ENCODE measurements at places on chromosomes 6 and 20.

DNA sequence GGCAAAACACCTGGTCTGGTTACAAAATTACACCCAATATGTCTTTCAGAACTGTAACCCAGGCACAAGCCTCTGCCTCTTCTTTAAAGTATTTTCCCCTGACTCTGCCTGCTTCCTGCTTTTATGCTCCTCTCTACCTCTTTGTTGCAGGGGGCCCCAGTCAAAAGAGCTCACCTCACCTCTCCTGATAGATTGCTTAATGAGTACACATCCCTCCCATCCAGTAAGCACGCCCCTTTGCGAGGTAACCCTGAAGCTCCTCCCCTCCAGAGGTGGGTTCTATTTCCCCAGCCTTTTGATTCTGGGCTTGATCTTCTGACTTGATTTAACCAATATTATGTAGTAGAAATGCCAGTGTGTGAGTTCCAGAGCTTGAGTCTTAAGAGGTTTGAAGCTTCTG is 56.6 kb upstream of the EYA2 start:
- DNase-seq = no peak

DNA sequence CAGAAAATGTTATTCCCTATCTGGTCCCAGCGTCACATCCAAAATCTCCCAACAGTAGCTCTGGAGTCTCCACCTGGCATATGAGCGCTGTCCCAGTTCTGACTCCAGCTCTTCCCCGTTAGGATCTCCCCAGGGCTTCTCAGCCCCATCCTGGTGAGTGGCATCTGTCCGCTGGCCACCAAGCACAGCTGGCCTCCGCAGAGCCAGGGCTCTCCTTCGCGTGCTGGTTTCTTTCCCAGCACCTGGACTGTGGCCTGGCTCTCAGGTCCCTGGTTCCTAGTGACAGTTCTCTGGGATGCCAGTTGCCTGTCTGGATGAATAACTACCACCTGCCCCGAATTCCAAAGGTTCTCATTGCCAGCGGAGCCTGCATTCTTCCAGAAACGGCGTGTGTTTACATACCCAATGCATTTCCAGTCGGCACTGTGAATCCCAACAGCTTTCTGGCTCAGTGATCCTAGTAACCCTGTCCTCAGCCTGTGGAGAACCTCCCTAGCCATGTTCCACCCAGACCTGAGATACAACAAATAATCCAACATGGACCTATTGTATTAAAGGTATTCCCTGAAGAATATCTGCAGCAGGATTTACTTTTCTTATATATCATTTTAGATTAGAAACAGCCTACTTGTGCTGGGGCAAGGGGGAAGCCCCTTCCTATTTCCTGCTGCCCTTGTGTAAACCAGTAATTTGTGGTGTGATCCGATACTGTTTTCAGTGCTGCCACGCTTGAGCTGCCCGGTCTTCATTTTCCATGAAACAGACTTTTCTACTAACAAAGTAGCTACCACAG is 69.9 kb upstream of the PDE10A start:
- DNase-seq = no peak

DNA sequence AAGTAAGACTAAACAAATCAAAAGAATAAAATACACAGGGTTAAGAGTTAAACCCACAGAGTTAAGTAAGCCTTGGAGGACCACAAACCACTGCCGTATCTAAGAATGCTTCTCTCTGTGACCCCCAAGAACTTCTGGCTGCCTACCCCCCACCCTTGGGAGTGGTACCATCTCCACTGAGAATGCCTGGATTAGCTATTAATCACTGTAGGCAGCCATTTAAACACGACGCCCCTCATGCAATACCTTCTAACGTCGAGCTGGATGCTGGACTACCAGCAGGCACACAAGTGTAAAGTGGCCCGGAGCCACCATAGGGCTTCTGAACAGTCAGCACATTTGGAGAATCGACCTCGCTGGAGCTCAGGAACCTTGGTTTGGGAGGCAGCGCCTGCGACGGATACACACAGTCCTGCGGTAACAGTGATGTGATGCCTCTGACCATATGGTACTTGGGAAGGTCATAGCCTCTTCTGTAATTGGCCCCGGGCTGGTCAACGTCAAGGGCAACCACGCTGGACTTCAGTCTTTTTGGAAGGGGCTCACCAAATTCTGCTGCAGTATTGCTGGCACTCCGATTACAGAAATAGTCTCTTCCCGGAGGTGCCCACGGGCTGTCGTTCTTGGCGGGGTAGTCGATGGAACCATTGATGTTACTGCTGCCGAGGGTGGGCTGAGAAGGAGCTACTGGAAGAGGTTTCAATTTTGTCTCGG is 18.0 kb downstream of the ZNF217 start:
- DNase-seq = no peak

DNA sequence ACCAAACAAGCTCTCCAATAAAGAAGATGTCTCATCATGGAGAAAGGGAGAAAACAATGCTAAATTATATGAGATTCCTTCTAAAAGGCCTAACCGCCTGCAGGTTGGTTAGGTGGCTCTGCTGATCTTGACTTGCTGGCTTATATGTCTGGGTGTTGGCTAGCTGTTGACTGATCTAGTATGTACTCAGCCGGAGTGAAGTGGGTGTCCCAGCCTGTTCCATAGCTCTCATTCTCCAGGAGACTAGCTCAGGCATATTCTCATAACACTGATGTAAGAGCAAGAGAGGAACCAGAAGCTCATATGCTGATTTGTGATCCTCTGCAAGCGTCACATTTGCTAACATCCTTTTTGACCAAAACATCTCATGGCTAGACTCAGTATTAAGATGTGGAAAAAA is 473.0 kb downstream of the BMP2 start:
- DNase-seq = no peak

DNA sequence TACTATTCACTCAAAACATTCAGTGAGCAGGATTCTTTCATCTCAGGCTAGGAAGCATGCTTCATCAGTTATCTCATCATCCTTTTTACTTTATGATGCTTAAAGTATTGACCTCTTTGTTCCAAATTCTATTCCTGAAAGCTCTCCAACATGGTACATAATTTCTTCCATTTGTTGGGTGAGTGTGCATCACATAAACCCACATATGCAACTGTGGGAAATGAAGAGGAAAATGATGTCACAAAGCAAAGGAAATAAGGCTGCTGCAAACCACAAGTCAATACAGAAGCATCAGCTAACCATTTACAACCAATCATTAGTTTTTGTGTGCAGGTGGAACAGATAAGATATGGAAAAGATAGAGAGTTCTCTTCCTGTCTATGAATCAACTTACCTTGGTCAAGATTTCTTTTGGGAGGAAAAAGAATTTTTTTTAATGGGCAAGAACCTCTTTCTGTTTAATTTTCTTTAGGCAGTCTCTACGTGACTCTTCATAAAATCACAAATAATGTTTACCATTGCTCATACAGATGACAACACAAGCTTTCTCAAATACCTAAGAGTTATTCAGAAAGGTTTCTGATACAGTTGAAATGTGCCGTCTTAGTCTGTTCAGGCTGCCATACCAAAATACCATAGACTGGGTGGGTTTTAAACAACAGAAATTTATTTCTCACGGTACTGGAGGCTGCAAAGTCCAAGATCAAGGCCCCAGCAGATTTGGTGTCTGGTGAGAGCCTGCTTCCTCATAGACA is 259.9 kb downstream of the ADGRG6 start:
- no peak for DNase-seq

DNA sequence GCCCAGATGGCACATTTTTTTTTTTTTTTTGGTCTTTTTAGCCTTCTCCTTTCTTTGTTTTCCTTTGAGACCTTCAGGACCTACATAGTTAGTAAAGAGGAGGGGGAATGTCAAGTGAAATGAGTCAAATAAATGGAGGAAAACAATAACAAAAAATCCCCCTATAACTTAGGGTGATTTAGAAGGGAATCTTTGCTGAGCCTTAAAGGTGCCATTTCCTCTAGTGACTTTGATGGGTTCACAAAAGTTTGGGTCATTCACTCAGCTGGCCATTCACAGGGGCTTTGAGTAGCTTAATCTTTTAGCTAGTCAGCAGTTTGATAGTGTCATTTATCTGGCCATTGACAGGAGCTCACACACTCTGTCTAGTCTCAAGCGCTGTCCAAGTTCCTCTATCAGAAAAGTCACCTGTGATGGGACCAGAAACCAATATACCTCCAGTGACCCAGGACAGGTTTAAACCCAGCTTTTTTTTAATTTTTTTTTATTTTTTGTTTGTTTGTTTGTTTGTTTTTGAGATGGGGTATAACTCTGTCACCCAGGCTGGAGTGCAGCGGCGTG is 275.1 kb upstream of the PRDM1 start:
- DNase-seq = no peak

- no peak for DNase-seq
These were observed 141.0 kb downstream of the TFAP2C start for GRCh38 chr20:56769921-56770600.

DNA sequence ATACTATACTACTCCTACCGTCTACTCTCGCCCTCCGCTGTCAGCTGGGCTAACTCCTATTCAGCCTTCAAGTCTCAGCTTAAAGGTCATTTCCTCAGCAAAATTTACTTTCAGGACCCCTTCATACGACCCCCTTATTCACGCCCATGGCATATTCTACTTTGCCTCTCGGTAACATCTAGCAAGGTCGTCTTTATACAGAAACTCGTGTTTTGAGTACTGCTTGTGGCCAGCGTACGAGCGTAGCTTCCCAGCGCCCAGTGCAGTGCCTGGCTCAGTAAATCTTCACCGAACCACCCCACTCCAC is 546 bp downstream of the CRNKL1 start:
- DNase-seq = peak; percentile 22

DNA sequence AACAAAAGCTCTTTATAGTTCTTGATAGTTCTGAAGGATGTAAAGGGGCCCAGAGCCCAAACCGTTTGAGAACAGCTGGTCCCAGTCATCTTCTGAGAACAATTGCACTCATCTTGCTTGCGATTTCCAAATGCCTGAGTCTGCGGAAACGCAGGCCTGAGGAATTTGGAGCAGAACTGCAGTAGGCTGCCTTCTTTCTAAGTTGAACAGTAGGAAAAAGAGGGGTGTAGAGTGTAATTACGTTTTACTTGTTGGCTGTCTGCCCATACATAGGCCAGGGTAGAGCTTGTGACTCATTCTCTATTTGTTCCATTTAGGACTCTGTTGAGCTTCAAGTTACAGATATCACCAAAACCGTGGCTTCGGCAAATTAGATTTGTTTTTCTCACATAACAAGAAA is 42.0 kb upstream of the KIF16B start:
- DNase-seq = no peak

DNA sequence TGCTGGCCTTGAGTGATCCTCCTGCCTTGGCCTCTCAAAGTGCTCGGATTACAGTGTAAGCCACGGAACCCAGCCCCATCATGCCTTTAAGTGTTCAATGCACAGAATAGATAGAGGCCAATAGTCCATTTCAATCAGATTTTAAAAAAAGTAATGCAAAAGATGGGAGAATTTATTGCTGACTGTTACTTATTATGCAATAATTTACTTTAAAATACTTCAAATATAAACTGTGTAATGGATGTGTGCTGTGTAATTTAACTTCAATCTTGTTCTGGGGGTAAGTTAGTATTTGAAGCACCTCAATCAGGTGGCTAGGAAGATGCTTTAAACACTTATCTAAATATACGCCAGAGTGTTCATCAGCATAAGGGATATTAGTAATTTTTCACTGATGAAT is 51.7 kb upstream of the BCLAF1 start:
- no peak for DNase-seq

GRCh38 chr6:160063771-160064413 is 57.7 kb upstream of the SLC22A1 start:
- DNase-seq = no peak

DNA sequence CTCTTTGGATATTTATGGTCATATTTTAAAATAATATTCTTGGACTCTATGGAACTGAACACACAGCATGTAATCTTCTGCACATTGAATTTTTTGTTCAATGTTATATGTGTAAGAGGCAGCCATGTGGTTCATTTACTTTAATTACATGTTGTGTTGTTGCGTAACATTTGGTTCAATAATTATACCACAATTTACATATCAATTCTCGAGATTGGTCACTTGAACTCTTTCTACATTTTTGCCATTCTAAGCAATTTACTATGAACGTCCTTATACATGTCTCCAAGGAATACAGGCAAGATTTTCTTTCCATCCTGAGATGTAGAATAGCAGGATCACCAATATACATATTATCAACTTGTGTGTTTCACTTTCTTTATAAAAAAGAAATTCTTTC is 18.5 kb upstream of the STMND1 start:
- no peak for DNase-seq

- peak; percentile 37 for DNase-seq
These were observed 96.7 kb upstream of the SLC22A16 start for GRCh38 chr6:110573136-110573535.

DNA sequence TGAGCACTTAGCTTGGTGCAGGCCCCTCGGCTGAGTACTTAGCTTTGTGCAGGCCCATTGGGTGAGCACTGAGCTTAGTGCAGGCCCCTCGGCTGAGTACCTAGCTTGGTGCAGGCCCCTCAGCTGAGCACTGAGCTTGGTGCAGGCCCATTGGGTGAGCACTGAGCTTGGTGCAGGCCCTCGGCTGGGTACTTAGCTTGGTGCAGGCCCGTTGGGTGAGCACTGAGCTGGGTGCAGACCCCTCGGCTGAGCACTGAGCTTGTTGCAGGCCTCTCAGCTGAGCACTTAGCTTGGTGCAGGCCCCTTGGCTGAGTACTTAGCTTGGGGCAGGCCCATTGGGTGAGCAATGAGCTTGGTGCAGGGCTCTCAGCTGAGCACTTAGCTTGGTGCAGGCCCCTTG is 387.1 kb downstream of the THBS2 start:
- no peak for DNase-seq

GRCh38 chr20:51700809-51701285 is 67.3 kb downstream of the ATP9A start:
- DNase-seq = peak; percentile 31

GRCh38 chr6:63066055-63066704 is 145.1 kb upstream of the FKBP1C start:
- no peak for DNase-seq

DNA sequence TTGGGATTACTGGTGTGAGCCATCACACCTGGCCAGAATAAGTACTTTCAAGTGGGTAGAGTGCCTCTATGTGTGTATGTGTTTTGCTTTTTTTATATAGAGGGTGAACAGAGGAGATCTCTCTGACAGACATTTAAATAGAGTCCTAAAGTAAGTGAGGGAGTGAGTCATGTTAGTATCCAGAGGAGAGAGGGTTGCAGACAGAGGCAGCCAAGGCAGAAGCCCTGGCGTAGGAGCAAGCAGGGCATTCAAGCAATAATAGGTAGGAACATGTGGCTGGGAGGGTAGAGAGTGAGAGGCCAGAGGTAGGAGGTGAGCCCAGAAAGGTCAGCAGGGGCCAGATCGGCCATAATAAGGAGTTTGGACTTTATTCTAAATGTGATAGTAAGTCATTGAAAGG is 48.9 kb downstream of the PHF20 start:
- no peak for DNase-seq

GRCh38 chr6:30821862-30822784 is 62.2 kb upstream of the DDR1 start:
- peak; percentile 68 for DNase-seq

- DNase-seq = no peak
These were observed 2.7 kb upstream of the ESR1 start for GRCh38 chr6:151804585-151805285.

GRCh38 chr20:63939061-63939935 is 16.9 kb downstream of the UCKL1 start:
- DNase-seq = no peak

GRCh38 chr20:1618954-1619540 is 762 bp downstream of the SIRPB1 start:
- DNase-seq = peak; percentile 57
